ENCODE measurements at places on chromosomes 12 and 14.

- no peak for DNase-seq
Measured at GRCh38 chr14:65926504-65926903, 514.0 kb downstream of the FUT8 start.

- no peak for DNase-seq
Measured at GRCh38 chr12:31950088-31950487, 9.1 kb upstream of the RESF1 start.

GRCh38 chr14:59130462-59130861 is 58.0 kb upstream of the DAAM1 start:
- no peak for DNase-seq

DNA sequence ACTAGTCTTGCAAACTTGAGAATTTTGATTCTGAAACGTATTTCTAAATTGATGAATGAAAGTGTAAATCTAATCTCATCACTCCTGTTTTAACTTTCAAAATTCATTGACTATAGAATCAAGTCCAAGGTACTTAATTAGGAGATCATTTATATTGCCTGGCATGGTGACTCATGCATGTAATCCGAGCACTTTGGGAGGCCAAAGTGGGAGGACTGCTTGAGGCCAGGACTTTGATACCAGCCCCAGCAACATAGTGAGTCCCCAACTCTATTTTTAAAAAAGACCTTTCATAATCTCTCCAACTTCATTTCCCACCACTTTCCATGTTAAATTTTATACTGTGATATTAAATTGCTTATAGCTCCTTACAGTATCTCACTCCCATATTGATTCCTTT is 3.0 kb upstream of the MIPOL1 start:
- DNase-seq = no peak

GRCh38 chr12:79370021-79370420 is 320.7 kb downstream of the PAWR start:
- DNase-seq = no peak

DNA sequence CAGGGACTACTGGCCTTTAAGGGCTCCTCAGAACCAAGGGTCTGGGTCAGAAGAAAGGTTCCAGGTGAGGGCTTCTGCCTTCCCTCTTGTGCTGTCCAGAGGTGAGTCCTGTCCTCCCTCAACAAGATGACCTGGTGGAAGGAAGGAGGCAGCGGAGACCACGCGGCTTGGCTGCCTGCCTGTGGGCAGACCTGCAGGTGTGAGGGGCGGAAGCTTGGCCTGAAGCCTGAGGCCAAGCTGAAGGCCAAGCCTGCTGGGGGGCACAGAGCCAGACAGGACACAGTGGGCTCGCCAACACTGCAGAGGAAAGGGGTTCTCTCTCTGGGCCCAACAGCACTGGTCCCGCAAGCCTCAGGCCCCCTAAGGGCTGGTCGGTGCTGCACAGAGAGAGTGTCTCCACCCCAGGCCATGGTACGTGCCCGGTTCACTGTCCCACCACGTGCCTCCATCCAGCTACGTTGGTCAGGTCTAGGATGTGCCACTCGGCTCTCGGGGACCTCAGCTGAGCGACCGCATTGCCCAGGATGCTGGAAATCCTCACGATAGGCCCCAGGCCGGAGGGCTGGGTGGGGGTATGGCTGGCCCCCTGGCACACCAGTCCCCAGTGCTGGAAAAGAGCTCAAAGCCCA is 170.0 kb upstream of the PRMT8 start:
- DNase-seq = no peak

- no peak for DNase-seq
Measured at GRCh38 chr12:113189361-113189760, 3.8 kb downstream of the RITA1 start.

- no peak for DNase-seq
Measured at GRCh38 chr12:4388662-4389061, 9.2 kb upstream of the FGF23 start.

DNA sequence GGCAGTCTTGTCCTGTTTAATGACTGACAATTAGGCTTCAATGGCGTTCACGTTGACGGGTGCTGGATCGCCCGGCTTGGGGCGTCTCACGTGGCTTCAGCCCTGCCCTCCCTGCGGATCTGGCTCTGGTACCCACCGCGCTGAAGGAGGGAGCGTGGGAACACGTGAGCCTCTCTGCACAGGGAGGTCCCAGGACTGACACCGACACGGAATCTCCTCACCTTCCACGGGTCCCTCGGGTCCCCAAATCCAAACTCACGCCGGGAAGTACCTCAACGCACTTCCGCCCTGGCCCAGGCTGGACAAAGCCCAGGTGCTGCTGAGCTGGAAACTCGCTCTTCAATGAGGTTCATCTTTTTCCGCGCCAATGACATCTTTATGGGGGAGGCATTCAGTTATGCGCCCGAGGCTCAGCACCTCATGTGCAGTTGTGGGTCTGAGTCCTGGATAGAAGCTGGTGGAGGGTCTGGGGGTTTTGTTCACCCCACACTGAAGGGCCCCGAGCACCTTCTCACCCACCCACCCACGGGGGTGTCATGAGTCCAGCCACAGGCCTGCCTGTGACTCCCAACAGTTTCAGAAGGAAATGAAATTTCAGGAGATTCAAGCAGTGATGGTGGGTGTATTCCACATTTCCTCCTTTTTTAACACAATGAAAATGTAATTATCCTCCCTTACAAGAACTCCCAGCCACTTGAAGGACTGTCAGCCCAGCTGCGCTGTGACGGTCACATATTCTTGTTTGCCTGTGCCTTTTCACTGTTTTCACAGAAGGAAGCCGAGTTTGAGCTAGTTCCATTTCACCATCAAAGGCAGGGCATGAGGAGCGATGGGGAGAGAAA is 251.7 kb upstream of the SFSWAP start:
- DNase-seq = peak; percentile 55

DNA sequence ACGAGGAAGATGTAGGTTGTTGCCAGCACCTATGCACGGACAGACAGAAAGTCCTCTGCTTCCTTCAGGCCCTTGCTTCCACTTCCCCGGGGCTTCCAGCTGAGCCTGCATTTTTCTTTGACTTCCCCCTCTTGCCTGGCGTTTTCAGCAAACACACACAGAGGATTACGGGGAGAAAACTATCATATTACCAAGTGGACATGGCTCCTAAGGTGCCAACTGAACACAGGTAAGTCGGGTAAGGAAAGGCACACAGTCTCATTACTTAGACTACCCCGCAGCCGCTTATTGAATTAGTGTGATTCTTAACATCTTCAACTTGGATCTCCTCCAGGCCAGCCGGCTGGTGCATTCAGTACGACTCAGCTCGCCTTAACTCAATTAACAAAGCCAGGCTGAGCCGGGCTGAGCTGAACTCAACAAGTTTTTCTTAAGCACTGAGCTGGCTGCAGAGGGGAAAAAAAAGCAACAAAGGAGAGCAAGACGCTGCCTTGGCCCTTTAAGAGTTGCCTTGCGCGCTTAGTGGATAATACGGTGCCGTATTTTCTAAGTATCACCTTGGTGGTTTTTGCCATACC is 19.2 kb upstream of the MAP1LC3B2 start:
- peak; percentile 48 for DNase-seq

- DNase-seq = no peak
Measured at GRCh38 chr14:91533623-91534022, 23.5 kb upstream of the PPP4R3A start.

DNA sequence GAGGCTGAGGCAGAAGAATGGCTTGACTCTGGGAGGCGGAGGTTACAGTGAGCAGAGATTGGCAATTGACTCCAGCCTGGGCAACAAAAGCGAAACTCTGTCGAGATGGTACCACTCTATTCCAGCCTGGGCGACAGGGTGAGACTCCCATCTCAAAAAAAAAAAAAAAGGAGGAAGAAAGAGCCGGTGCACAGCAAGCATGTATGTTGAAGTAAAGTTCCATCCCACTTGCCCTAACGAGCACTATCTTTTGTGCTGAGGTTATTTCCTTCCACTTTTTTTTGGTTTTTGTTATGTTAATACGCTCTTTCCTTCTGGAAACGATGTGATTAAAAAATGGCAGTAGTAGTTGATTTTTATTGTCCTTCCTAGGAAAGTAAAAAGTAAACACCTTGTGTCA is 19.5 kb upstream of the GOLGA5 start:
- peak; percentile 38 for DNase-seq

GRCh38 chr14:79663453-79663852 is 547.9 kb downstream of the DIO2 start:
- no peak for DNase-seq

DNA sequence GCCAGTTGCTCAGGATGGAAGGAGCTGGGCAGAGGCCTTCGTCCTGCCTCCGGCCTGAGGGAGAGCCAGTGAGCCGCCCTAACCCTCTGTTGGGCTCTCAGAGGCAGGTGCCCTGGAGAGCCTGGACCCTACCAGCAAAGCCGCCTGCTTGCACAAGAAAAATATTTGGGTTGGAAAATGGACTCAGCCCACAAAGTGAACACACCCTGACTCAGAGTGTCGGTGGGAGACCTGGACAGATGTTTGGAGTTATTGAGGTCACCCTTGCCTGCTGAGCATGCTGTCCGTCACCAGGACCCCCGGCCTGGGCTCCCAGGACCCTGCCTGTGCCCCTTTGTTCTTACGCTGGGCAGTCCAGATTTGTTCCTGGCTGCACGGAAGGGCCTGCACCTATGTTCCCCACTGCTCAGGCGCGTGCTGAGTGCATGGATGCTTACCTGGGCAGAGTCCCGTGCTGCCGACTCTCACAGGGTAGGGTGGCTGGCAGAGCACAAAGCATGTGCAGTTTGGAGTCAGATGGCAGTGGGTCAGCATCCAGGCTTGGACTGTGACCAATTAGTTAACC is 22.4 kb downstream of the FAM181A start:
- DNase-seq = no peak

DNA sequence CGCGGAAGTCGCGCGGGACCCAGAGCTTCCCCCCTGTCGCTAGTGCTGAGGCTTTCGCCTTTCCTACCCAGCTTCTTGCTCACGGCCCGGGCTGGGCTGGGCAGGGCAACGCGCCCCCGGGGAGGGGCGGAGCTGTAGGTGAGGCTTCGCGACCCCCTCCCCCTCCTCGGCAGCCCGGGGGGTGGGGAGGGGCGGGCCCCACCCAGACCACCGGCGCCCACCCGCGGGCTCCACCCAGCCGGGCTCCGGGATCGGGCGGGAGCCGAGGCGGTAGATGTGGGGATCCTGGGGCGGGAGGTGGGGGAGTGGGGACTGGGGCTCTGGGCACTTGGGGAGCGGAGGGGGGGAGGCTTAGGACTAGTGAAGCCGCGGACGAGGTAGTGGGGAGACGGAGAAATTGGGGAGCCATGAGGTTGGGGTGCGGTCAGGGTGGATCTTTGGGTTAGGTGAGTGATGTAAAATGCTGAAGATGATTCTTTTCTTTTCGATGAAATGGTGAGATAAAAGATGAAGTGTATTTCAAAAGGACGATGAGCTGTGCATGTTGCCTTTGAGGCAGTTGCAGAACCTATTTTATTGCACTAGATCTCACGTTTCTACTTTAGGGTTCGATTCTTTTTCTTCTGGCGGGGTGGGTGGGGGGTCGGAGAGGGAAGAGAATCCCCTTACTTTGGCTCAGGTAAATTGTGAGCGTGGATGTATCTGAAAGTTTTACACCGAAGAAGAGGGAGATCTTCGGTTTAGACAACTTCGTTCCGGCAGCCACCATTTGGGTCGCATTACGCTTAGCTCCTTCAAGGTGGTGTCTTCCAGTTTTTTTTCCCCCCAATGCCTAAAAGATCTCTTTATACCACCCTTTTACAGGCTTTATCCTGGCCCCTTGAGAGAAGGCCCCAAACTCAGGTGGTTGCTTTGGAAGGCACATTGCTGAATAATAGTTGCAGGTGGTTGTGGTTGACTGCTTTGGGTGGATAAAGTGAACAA is 619 bp downstream of the ERC1 start:
- no peak for DNase-seq

DNA sequence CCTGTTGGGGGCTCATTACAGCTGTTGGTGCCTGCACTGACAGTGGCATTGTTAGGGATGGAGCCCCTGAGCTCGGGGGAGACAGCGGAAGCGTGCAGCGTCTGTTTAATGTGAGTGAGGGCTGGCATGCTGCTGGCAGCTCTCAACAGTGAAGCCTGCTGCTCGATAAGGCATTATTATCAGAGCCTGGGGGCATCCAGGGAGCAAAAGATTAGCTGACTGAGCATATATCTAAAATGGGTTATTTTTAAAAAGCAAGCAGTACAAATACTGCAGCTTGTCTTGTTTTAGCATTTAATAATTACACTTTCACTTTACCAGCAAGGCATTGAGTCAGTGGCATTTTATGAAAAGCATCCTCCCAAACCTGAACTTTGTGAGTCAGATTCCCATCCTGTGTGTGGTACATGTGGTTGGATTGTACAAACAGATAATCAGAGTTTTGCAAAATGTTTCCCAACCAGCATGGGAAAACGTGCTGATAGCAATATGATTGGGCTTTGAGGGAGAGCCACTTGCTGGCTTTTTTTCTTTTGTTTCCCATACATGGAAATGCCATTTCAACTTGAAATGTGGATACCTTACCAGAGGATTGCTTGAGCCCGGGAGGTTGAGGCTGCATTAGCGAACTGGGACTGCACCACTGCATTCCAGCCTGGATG is 150.8 kb downstream of the PRKCH start:
- DNase-seq = peak; percentile 93

DNA sequence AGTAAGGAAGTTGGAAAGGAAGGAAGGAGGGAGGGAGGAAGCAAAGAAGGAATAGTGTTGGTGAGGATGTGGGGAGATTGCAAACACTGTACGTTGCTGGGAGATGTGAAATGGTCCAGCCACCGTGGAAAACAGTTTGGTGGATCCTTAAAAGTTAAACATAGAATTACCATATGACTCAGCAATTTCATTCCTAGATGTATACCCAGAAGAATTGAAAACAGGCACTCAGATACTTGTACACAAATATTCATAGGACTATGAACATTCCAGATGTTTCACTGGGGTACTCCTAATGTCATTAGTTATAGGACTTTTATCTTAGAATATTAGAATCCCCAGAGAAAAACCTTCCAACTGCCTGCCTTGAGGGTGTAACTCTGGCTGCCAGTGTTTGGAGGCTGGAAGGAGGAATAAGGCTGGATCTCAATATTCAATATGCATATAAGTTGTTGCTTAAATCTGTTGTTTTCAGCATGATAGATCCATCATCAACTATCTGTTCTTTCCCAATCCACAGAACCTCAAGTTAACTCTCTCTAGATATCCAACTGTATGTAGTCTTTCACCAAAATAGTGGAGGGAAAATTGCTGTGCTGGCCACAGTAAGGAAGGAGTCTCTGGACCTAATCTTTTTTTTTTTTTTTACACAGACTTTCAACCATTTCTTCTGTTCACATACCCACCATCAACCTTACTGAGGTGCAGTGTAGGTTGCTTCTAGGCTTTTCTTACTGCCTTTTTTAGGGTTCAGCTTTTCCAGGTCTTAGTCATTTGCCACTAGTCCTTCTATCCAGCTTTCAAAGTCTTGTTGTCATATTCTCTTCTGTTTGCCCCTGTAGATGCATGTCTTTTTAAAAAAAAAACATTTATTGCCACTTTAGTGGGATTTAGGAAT is 94.5 kb downstream of the DNAI7 start:
- no peak for DNase-seq

- peak; percentile 96 for DNase-seq
Measured at GRCh38 chr14:52325126-52325525, 11.0 kb downstream of the PTGER2 start.

- DNase-seq = no peak
Measured at GRCh38 chr14:50999726-51000125, 55.4 kb upstream of the PYGL start.

- DNase-seq = no peak
Measured at GRCh38 chr12:50241178-50241577, 42.1 kb downstream of the LIMA1 start.

All from inflammatory macrophage treated with lipopolysaccharide for 4 hours (primary cell).